ENCODE measurements at places on chromosomes 5 and 9.
A peak's percentile ranks its signal among the peaks of the same experiment; 100 is the strongest.

DNA sequence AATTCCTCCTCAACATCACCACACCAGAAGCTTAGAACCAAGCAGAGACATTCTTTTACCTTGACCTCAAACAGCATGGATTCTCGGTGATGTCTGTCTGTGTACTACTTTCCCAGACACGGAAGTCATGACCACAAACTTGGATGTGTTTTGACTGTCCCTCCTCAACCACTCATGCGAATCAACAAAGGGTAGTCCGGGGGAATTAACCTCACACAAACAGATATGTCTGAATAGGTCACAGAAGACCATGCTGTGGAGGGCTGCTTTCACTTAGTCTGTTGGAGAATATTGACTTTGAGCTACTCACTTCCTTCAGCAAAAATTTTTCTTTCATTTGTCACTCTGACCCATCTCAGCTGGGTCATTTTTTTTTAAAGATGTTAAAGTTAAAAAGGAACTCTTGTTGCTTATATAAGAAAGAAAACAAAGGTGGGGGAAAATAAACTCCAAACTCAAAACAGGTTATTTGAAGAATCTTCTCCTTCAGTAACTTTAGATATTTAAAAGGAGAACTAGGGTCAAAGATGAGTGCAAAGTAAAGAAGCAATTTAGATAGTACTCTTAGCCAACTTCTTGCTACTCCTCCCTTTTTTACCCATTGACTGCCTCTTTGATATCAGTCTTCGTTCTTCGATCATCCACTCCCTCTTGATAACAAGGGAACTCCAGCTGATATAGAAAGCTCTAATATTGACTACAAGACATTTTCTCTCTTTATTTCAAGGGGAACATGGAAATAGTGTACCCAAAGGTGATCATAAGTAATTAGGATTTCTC is 343.4 kb upstream of the CDH6 start:
- DNase-seq, result no peak

GRCh38 chr9:95073042-95073607 is 244.4 kb downstream of the FANCC start:
- DNase-seq, result peak; percentile 35

GRCh38 chr5:44707721-44708120 is 101.0 kb upstream of the MRPS30 start:
- no peak for DNase-seq

- DNase-seq, result no peak
Observed at GRCh38 chr9:111799915-111800526, 5.3 kb upstream of the SHOC1 start.

GRCh38 chr9:120431268-120431667 is 148.7 kb downstream of the CDK5RAP2 start:
- DNase-seq, result no peak

DNA sequence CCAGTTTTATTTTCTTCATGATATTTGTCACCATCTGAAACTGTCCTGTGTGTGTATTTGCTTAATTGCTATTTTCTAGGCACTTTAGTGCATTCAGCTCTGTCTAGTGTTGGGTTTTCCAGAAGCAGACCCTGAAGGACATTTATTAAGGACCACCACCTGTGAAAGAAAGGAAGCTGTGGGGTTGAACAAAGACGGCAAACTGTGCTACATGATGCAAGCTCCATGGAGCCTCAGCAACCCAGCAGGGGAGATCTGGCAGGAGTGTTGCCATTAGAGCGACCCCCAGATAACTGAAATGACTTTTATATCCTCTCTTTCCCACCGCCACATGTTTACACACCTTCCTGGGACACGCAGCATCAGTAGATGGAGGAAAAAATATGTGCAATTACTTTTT is 125.5 kb downstream of the GABRB2 start:
- no peak for DNase-seq

DNA sequence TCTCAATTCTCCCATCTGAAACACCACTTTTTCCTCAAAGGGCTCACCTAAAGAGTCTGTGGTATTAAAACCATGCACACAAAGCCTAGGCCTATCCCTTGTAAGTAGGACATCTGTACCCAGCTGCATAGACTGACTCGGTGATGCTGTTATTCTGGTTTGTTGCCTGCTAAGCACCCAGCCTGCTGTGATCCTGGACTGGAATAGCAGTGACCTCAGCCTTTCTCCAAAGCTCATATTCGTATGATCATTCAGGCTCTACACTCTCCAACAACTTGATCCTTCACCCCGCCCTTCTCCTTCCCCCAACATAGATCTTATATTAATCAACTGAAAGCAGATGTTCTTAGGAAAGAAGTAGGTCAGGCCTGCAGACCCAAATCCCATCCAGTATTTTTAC is 81.4 kb upstream of the WWC1 start:
- no peak for DNase-seq

GRCh38 chr9:98074115-98074990 is 17.8 kb downstream of the NANS start:
- DNase-seq, result peak; percentile 82

- DNase-seq, result peak; percentile 24
Observed at GRCh38 chr5:66307647-66308241, 163.6 kb downstream of the SREK1 start.

GRCh38 chr5:31194892-31195555 is 1.5 kb downstream of the CDH6 start:
- DNase-seq, result no peak

DNA sequence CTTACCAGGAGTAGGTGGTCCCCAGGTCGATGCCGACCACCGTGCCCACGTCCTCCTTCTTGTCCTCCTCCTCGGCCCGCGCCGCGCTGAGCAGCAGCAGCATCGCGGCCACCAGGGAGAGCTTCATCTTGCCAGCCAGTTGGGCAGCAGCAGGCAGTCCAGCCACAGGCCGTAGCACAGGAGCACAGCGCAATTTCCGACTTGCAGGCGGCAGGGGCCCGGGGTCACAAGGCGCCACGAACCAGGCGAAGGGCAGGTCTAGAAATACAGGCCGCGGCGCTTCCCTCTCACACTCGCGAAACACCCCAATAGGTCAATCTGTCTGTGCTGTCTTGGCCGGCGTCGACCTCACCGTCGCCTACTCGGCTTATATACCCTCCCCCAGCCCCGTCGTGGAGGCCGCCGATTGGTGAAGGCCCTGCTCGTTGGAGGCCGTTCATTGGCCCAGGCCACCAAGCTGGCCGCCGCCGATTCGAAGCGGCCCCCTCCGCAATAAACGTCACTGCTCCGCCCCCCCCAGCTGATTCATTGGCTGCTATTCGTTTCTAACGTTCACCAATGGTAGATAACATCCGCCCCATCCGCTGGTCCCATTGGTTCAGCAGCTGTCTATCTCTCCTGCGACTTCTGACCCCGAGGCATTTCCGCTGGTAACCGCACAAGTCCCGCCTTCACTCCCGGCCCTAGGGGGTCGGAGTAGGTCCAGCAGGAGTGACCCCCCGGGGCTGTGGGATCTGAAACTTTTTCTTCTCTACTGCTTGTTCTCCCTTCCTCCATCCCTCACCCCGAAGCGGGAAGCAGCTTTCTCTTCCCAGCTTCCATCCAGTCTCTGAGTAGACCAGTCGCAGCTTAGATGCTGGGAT is at the start of gene HSPA5:
TSS of gene HSPA5 (minus strand) at position 344 of the 863 bp plus-strand sequence. CDS start at position 127, 217 bp downstream.
- DNase-seq, result peak; percentile 99

GRCh38 chr5:159576902-159577301 is 246.6 kb upstream of the IL12B start:
- no peak for DNase-seq

DNA sequence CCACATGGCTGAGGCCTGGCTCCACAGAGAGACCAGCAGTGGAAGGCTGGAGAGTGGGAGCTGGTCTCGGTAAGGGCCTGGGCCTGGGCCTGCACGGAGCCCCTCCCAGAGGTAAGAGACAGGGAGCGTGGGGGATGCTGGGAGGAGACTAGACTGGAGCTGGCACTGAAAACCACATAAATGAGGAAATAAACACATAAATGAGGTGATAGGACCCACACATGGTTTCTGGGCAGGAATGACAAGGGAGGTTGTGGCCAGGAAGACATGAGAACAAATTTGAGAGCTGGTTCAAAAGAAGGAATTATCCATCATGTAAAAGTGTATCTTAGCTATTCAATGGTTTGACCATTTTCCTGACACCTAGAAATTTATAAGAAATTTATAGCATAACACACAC is 451.7 kb upstream of the DAP start:
- DNase-seq, result no peak

DNA sequence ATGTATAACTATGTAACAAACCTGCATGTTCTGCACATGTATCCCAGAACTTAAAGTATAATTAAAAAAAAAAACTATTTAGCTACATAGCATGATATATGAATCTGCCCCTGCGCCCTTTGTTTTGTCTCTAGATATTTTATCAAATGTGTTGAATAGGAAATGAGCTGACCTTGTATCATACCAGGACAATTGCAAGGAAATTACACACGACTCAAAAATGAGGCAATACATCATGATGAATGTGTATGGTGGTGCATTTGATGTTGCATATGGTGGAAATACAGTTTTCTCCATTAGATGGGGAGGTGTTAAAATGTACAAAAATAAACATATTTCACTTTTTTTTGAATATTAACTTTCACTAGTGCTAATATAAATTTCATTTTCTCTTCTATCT is 28.6 kb upstream of the CEP78 start:
- DNase-seq, result no peak

DNA sequence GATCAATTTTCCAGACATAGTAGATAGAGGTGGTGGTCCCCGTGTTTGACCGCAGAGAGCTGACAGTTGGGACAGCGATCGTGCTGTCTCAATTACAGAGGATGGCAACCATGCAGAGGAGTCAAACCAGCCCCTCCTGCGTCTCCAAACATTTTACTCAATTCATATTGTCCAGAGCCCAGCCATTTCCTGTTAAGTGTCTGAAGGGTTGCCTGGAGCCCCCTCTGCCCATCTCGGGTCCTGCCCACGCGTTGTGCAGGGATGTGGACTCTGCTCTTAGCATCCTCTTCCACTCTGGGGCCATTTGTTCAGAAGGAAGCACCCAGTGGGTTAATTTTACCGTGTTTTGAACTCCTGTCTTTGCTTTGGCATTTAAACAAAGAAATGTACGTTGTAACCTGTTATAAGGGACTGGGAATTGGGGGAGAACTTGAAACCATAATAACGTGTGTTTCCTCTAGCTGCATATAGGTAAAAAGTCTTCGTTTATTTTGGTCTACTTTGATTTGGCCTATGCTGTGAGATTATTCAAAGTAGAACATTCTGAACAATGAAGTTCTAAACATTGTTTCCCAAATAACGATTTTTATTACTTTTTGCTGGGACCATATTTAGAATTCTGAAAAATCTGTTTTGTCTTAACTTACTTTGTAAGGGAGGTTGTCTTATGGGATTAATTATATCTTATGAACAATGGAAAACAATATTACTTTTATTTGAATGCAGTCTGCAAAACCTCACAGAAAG is 876 bp downstream of the EGFLAM start:
- no peak for DNase-seq

DNA sequence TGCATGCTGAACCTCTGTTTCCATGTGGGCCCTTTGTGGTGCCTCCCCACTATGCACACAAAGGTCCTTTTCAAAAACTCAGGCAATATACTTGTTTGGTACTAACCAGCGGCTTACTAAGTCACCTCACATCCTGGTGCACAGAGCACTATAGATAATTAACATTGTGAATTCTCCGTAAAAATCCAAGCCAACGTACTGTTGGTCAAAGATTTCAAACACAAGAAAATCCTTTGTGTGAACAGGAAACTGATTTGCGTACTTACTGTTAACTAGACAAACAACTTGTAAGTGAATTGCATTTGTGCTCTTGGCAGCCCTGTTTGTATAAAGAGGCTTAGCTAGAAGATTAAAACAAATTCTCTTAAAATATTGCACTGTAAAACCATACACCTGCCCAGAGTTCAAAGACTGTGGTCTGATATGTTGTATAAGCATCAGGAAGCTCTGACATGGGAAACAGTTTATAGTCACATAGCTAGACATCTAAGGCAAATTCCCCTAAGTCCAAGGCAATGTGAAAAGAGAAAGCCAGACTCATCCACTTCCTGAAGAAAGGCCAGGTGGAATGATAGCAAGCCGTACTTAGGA is 125.0 kb upstream of the SLC12A2 start:
- DNase-seq, result no peak

- DNase-seq, result no peak
Observed at GRCh38 chr5:159220206-159220605, 10.9 kb upstream of the RNF145 start.

- no peak for DNase-seq
Observed at GRCh38 chr5:95609711-95610110, 10.2 kb upstream of the GPR150 start.

DNA sequence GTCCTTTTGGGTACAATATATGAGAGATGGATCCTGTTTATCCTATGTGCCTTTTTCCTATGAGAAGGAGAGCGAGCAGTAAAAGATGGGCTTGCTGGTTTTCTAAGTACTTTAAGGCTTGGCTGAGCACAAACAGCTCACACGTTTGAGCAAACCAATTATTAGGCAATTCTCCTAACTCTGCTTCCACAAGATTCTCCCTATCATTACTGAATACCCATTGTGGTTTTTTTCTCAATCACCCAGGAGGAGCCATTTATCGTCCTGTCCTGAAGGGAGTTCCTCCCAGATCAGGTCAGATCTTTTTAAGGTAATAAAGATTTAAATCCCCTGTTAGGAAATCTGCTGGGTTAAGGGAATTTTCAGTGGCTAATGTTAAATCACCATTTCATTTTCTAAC is 19.4 kb upstream of the C1QTNF3 start:
- no peak for DNase-seq

- DNase-seq, result no peak
Observed at GRCh38 chr5:142941245-142941644, 171.1 kb downstream of the ARHGAP26 start.

GRCh38 chr5:45408067-45408466 is 288.1 kb downstream of the HCN1 start:
- DNase-seq, result no peak

- DNase-seq, result no peak
Observed at GRCh38 chr9:21078702-21079101, 960 bp upstream of the IFNB1 start.

GRCh38 chr5:65708145-65708544 is 13.8 kb downstream of the SGTB start:
- DNase-seq, result no peak

- no peak for DNase-seq
Observed at GRCh38 chr5:9395706-9396105, 150.2 kb downstream of the SEMA5A start.

- DNase-seq, result no peak
Observed at GRCh38 chr5:127587246-127587917, 61.5 kb upstream of the CTXN3 start.

- DNase-seq, result no peak
Observed at GRCh38 chr5:134603059-134603458, 29.6 kb downstream of the SAR1B start.

DNA sequence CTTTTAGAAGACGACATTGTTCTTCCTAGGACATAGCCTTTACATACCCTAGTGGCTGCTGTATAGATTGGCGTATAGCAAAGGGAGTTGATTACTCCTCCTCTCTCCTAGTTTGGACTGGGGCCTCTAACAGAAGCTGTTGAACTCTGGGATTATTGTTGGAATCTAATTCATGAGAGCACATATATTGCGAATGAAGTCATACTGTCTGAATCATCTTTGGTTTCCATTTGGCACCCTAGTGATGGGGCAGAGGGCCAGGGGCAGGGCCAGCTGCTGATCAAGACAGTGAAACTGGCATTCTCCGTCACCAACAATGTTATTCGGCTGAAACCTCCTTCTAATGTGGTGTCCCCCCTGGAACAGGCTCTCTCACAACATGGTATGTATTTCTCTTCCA is 40.3 kb downstream of the NUP188 start:
- no peak for DNase-seq

- DNase-seq, result no peak
Observed at GRCh38 chr9:127263237-127263636, 1.3 kb upstream of the GARNL3 start.

All from endothelial cell (in vitro differentiated cells).